ENCODE measurements at places on chromosomes 7 and 10. TPM values are rescaled to one million over a fixed set of nuclear protein-coding genes. Genes with fewer than 3 reads are reported as not detected.
A peak's percentile ranks its signal among the peaks of the same experiment; 100 is the strongest.

EGFR gene
- 127 TPM for total RNA-seq

GRCh38 chr10:79406683-79407422 lies 38.6 kb downstream of the ZCCHC24 start:
- DNase-seq, result no peak

C10orf90 gene
- not detected for total RNA-seq

GRCh38 chr10:73253225-73253555 lies 746 bp upstream of the MRPS16 start:
- no peak for DNase-seq

PSD gene
- 1.1 TPM for total RNA-seq

DNA sequence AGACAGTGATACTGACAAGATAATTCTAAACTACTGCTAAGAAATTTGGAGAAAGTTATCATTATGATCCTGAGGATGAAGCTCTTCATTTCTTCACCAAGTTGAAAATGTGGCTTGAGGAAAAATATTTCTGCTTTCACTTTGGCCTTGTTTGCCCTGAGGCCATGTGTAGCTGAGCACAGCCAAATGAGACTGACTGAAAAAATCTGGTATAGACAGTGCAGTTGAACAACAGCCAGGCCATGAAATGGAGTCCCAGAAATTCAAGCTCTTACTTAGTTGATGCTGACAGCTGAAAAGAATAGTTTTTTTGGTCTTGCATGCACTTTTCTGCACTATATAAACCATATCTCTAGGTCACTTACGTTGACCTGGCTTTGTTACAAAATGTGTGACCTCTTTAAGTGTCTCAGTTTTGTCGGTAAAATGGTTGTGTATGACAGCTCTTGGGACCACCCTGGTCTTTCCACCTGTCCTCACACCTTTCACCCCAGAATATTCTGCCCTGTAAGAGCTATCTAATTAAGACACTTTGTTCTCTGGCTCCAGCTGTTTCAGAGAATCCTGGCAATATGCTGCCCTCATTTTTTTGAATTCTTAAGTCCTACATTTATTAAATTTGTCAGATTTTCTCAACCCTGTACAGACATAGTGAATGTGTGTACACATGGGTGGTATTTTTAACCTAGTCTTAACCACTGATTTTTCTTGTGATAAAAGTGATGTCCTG lies 91.3 kb downstream of the CD36 start:
- DNase-seq, result no peak

DNA sequence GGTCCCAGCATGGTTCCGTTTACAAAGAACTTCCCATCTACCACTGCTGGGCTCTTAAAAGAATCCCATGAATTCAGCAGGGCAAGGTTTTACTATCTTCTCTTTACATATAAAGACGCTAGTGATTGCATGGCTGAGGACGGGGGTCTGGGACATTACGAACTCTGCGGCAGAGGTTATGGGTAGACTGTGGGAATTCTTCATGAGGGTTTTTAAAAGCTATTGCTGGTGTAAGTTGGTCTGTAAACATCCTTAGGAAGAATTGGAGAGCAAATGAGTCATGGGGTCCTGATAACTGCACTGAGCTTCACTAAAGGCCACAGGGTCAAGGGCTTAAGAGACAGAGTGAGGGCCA lies 53.1 kb upstream of the TMEM72 start:
- DNase-seq, result no peak

DNA sequence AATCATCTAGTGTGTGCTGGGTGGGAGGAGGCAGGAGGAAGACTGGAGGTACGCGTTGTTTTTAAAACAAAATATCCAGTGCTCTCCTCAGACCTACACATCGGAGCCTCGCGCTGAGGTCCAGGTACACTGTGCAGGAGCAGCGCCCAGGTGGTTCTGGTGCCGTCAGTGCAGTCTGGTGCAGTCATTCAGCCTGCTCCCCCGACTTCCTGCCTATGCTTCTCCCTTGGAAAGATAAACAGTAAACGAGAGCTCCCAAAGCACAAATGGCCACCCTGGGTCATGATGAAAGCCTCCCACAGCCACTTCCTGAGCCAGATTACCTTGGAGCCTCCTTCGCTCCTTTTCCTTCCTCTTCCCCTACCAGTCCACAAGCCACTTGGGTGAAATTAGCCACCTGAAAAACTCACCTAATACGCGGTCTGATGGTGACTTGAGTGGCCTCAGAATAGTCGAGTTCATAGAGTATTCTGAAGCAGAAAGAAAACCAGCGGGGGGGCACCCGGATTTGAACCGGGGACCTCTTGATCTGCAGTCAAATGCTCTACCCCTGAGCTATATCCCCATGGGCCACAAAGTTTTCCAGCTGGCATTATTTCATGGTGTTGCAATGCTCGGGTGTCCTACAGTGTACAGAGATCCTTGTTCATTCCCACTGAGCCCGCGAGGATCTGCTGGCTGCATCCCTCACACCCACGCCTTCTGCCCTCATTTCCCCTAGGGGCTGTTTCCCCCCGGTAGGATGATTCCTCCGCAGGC lies 82.5 kb downstream of the ZNF467 start:
- peak; percentile 67 for DNase-seq

TCF7L2 gene
- total RNA-seq, result 26.1 TPM

ADAP1 gene
- total RNA-seq, result 53.0 TPM

GRCh38 chr7:4225361-4225771 lies 456.7 kb upstream of the FOXK1 start:
- no peak for DNase-seq

DNAJC2 gene
- total RNA-seq, result 16.8 TPM

EMX2 gene
- 2.3 TPM for total RNA-seq

- DNase-seq, result no peak
Measured at GRCh38 chr10:8298896-8299570, 244.5 kb downstream of the GATA3 start.

Measured in tibial nerve (tissue), 4 donors.